Right lung (tissue), 10 donors: ENCODE measurements at places on chromosomes 2 and 18.

DNA sequence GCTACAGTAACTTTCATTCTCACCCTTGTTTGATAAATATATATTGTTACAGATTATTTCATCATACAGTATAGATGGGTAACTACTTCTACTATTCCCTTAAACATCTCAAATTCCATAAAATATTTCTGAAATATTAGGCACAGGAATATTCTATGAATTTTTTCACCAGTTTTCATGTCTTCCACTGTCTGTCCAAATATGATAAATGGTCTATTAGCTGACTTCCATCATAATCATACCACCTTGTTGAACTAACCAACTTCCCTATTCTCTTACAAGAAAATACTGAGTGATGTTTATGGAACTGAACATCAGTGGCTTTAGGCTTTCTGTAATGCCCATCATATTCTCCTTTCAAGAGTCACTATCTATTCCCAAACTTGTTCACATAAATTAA lies 82.4 kb downstream of the TRAPPC8 start:
- no peak for DNase-seq

DNA sequence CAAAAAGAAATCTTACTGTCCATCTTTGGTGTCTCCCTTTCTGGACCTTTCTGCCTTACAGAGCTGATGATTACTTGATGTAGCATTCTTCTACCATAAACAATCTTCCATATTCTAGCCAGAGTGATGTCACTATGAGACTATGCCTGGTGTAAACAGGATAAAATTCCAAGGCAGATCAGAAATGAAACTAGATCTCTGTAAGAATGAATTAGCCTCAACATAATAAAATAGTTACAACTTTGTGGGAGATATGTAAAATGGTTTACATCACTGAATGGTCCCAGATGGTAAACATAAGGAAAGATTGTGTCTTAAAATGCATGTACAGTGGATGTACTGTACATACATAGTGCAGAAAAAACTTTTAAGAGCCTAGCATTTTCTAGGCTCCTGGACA lies 112.3 kb upstream of the ZNF521 start:
- DNase-seq, result no peak

DNA sequence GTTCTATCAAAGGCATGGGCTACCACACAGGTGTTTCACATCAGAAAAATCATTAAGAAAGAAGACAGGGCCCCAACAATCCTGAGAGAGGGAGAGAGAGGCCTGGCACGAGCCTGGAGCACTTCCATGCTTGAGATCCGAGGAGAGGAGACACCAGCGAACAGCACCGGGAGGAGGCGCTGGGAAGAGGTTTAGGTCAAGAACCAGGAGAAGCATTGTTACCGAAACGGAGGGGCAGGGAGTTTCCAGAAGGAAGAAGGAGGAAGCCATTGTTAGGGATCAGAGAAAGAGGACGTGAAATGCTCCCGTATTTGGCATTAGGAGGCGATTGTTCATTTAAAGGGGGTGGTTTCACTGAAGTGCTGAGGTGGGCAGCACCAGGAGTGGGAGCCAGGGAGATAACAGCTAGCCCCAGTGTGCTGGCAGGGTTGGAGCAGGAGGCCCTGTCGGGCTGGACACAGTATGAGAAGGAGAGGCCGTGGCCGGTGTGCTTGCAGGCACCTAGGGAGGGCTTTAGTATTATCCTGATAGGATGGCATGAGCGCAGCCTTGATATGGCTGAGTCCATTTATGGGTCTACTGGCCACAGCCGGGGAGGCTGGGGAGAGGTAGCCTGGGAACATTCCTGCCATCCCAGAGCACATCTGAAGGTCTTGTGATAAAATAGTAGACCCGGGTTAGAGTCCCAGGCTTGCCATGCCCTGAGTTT lies 244.9 kb downstream of the KLHL29 start:
- DNase-seq, result no peak

DNA sequence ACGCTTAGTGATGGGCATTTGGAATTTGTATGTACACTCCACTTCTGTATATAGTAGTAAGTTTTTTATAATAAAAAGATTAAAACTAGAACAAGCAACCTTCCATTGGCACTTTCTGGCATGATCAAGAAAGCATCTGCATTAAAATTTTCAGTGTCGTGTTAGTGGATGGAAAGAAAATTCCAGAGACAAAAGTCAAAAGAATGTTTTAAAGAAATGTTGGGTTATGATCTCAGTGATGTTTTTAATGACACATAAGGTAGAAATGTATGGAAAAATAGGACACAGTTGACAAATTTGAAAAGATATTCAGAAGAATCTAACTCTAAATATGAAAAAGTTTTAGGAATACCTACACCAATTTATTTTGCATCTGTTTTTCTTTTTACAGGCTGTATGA lies 126.1 kb upstream of the FAM117B start:
- DNase-seq, result no peak

- no peak for DNase-seq
Measured at GRCh38 chr18:31943878-31944816, 1.2 kb upstream of the TRAPPC8 start.

GRCh38 chr18:26540043-26540628 lies 8.2 kb downstream of the KCTD1 start:
- no peak for DNase-seq

DNA sequence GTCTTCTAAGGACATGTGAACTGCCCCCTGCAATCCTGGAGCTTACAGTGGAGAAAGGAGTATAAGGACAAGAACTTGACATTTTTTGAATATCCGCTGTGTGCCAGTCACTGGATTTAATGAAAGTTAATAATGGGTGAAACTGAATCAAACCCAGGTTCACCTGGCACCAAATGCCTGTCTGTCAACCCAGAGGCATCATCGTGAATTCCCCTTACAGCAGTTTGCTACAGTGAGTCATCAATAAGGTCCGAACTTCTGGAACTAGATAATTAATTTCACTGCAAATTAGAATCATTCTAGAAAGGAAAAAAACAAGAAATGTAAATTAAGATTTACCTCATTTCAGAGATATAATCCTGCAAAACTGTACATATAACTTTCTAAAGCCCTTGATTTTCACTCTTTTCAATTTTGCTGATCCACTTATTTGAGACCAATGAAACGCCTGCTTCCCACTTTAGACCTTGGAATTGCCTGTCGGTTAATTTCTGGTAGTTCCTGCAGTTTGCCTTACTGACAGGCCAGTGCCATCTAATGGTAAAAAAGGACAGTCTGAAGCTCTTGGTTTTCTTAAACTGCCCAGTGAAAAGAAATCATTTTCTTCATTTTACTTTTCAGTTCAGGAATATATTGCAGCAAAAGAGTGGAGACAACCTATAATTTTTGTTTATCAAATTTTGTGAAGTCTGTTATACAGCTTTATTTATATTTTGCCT lies 8.2 kb downstream of the DSG2 start:
- DNase-seq, result no peak
